ENCODE measurements at places on chromosomes 13 and 19. TPM values are rescaled to one million over a fixed set of nuclear protein-coding genes. Genes with fewer than 3 reads are reported as not detected.

Gene ZNF550
- total RNA-seq: 9.7 TPM

Gene UBE2S
- 50.4 TPM for total RNA-seq

Gene LGALS7B
- total RNA-seq: 1,636 TPM

Gene ZNF230
- total RNA-seq: 4.0 TPM

Gene PROZ
- total RNA-seq: not detected

Gene SLC15A1
- 0.77 TPM for total RNA-seq

Gene LHB
- total RNA-seq: not detected

Gene HIPK4
- not detected for total RNA-seq

Gene GRK1
- total RNA-seq: not detected

Gene CAPN12
- 6.6 TPM for total RNA-seq

Gene CLC
- not detected for total RNA-seq

Gene ZNF575
- total RNA-seq: not detected

Gene CCDC8
- 4.7 TPM for total RNA-seq

Gene CLEC17A
- not detected for total RNA-seq

Gene KLK2
- total RNA-seq: 0.53 TPM

Gene RNF126
- 42.6 TPM for total RNA-seq

Gene NTF4
- 3.2 TPM for total RNA-seq

- DNase-seq: no peak
These were observed 91.7 kb downstream of the SLC10A2 start for GRCh38 chr13:102974317-102975087.

GRCh38 chr19:42099336-42099925, 23.5 kb downstream of the ZNF574 start:
- no peak for DNase-seq

DNA sequence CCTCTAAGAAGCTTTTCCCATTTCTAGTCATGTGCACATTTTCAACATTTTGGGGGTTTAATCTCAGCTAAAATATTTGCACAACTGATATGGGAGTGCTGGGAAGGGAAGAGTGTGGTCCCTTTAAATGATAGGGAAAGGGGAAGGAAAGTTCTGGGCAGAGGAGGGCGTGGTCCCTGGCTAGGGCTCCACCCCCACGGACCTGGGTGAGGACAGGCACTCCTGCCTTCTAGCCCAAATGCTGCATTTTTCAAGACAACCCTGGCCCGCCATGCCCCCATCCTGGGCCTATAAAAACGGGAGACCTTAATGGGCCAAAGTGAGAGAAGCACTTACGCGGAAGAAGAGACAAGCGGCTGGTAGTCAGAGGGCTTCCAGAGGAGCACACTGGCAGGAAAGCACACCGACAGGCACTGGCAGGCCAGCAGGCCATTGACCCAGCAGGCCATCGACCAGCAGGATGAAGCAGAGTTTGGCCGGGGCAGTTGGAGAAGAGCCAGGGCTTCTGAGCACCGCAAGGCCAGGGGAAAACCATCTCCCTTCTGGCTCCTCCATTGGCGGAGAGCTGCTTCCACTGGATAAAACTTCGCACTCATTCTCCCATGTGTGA, 266.7 kb downstream of the SPRY2 start:
- no peak for DNase-seq

DNA sequence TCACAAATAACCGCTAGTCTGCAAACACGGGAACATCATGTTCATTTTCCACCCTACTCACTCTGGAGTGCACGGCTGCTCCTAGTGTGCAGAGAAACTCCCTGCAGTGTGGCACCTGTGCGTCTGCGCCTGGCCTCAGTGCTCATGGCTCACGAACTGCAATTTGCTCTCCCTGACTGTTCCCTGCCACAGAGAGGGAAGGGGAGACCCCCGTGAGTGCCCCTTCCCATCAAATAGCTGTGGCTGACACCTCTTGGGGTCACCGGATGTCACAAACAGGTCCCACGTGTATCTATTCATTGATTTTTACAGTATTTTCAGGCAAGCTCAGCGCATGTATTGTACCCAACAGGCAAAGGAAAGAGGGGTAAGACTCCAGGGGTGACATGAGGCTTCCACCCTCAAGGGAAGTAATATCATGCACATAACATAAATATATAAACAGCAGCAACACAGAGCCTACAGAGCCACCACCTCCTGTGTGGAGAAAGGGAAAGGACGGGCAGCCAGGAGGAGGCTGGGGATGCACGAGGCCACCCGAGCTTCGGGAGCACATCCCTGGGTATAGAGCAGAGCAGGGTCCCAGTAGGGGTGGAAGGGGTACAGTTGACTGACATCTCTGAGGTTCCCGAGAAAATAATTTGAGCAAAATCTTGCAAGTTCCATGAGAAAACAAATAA, 140.3 kb upstream of the SOX1 start:
- no peak for DNase-seq

GRCh38 chr19:12868540-12869112, 12.6 kb downstream of the DNASE2 start:
- no peak for DNase-seq

DNA sequence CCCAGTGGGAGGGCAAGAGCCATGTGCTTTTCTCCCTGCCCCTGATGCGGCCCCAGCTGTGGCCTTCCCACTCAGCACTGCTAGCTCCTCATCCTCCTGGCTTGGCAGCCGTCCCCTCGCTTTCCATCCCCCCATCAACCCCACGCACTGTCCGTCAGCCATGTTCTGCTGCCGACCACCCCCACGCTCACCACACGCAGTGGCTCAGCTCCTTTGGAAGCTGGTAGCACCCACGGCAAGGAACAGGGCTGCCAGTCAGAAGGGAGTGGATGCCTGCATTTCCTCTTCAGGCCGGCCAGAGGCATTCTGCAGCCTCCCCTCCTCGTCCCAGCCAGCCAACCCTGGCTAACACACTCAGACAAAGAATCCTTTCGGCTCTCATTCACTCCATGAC, 6.3 kb downstream of the CALM3 start:
- no peak for DNase-seq

- DNase-seq: no peak
These were observed 681.7 kb downstream of the PCDH17 start for GRCh38 chr13:58313219-58313618.

- no peak for DNase-seq
These were observed 891.6 kb downstream of the PCDH9 start for GRCh38 chr13:66338542-66338941.

GRCh38 chr19:49154279-49154678, 917 bp downstream of the HRC start:
- no peak for DNase-seq

GRCh38 chr13:99399623-99399974, 92.4 kb upstream of the GPR183 start:
- DNase-seq: no peak

DNA sequence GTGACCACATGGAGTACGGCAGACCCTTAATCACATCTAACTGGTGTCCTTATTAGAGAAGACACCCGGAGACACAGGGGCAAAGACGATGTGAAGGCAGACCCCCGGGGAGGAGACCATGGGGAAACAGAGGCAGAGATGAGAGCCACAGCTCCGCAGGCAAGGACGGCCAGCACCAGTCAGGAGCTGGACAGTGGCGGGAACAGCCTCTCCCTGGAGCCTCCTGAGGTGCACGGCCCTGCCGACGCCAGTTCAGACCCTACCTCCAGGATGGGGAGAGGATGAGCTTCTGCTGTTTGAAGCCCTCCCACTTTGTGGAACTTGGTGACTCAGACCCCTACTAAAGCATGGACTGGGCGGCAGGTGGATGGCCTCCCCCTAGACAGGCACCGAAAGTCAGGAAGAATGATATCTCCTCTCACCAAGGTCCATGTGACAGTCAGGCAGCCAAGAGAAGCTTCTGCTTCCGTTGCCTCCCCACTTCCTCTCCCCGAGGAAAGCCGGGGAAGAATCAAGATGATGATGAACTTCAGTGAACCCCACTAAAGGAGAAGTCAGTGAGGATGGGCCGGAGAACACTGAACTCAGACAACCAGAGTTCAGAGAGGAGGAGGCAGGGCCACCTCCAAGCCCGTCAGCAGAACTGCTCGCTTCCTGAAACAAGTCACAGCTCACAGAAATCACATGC, 25.4 kb downstream of the RAB20 start:
- no peak for DNase-seq

DNA sequence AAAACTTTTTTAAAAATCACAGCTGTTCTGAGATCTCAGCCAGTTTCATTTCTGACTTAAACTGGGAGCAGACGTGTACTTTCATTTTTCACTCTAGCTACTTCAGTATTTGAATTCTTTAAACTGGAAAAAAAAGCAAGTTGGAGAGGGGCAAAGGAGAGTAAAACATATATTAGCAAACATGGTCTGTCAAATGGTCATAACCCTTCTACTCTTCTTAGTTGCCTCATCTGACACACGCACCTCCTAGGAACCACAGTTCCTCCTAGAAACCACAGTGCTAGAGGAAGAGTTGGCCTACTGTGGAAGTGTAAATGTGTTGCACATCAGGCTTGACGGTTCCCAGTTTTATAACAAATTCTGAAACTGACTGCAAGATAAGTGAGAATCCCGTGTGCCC, 47.2 kb downstream of the TM9SF2 start:
- no peak for DNase-seq

- no peak for DNase-seq
These were observed 50.3 kb upstream of the TEX29 start for GRCh38 chr13:111270126-111270525.

GRCh38 chr19:3224346-3225168, at the start of gene CELF5:
Gene CELF5, plus strand, starts transcription at chr19:3224661. Its CDS starts 79 bp downstream, at chr19:3224740.
- no peak for DNase-seq

- DNase-seq: no peak
These were observed 1223.7 kb downstream of the PCDH17 start for GRCh38 chr13:58855283-58855682.

- DNase-seq: no peak
These were observed 671.0 kb downstream of the SLITRK1 start for GRCh38 chr13:83211301-83211700.

DNA sequence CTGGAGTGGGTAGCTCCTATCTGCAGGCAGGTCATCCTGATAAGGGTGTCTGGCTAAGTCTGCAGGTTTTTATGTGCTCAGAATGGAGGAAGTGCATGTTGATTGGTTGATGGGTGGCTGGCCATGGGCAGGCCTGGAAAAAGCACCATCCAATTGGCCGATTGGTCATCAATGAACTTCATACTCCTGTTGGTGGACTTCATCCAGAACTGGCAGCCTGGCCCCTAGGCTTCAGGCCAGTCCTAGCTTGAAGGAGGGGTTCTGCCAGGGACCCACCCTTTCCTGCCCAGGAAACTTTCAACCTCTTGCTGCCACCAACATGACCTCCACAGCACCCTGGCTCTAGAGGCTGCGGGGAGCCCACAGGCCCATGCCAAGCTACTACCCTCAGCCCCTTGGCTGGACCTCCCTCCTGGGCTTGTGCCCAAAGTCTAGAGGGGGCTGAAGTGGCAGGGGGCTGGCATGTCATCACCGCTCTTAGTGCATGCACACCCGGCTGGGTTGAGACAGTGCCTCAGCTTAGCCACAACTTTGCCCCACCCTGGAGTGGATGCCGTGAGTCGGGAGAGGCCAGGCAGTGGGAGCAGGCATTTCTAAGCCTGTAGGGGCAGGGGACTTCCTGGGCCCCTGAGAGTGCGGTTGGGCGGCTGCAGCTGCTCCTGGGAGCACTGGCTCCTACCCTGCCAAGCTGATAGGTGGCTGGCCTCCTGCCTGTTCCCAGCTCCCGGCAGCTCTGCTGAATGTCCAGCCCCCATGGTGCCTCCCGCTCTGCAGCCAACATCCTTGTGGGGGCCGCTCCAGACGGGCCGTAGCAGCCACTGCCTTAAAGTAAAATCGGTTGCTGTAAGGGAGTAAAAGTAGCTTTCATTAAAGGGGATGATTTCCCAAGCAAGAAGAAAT, 13.2 kb downstream of the DNAJC15 start:
- no peak for DNase-seq

- DNase-seq: no peak
These were observed 22.4 kb downstream of the ZNF71 start for GRCh38 chr19:56617531-56617930.

DNA sequence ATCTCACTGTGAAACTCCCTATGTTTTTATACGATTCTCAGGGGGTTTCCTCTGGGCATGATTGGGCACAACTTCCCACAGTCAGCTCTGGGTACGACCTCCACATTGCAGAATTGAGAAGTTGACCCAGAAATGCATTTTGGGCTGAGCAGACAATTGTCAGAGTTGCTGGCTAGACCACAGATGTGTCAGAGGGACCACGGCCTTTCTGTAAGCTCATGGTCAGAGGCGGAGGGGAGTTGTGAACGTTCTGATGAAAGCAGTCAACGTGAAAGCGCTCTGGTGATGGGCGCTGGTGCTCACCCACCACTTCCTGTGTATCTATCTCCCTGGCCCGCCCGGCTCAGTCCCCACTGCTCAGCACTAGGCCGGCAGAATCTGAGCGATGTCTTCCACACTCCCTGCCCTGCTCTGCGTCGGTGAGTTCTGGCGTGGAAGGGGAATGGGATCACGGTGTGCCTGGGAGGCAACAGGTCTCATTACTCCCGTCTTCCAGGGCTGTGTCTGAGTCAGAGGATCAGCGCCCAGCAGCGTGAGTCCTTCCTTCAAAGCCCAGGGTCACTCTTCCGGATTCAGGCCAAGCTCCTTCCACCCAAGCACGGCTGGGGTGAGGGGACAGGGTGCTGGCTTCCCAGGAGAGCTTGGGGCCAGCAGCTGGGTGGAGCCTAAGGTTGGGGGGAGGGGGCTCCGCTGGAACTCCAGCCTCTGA, at the start of gene NCR1:
TSS of gene NCR1 (plus strand) at position 346 of the 709 bp plus-strand sequence. CDS start at position 386, 40 bp downstream.
- DNase-seq: no peak

GRCh38 chr19:12244370-12244769, 50.3 kb downstream of the ZNF44 start:
- no peak for DNase-seq

DNA sequence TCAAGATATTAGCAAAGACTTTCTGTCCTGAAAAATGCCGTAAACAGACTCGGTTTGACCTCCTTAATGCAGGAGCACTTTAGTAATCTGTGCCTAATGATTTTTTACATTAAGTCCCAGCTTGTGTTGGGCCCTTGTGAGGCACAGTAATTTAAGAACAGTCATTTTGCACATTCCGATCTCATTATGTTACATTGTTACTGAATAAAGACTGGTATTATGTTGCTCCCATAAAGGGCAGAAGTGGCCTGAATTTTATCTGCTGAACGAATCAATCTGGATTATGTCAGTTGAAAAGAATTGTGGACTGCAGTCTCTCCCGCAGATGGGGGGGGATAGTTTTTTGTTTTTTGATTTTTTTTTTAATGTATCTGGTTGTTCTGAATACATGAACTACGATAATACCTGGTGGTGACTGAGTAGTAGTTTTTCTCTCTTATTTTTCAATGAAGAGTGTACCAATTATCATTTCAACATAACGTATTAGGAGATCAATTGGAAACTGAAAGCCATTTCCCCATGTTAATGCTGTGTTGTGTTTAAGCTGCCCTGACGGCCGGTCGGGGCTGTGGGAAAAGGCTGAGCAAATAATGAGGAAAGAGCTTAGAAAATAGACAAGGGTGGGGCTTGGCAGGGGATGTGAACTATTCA, 290.2 kb downstream of the ZNF536 start:
- no peak for DNase-seq

All from bronchial epithelial cell (primary cell).